SW 1271 (cell line): ENCODE measurements at places on chromosomes 6 and 20.
A peak's percentile ranks its signal among the peaks of the same experiment; 100 is the strongest.

DNA sequence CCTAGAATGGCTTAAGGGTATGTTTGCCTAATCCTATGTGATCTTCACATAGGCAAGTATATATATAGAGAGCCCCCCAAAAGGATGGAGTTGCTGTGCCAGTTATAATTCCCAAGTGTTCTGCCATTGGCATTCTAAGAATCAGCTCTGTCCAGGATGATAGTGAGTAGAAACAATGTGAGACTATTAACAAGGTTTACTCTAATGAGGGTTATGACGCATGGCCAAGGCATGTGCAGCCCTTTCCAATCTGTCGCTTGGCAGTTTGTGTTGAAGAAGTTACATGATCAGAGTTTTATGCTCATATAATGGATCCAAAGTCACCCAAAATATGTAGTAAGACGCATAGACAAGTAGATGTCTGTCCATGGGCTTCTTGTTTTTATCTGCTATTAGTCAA is 33.6 kb downstream of the VGLL2 start:
- no peak for DNase-seq

DNA sequence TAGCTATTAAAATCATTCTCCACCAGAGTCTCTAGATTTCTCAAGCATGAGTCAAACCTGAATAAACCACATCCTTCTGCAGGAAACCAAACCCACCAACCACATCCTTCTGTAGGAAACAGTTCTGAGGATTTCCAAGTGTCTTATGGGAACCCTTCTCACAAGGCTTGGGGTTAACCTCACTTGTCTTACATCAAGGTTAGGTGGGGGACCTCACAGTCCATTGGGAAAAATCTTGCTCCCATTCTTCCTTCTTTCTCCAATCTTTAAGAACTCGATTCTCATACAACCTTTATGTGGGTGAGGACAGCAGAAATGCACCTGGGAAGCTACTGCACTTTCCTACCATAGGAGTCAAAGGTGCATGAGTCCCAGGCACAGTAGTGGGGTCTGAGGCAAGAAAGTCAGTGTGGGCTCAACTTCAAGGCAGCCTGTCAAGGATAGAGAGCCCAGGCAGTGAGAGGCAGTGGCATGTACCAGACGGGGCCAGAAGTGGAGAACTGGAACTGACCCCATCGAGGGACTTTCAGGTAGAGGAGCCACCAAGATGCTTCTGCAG is 114.5 kb downstream of the SLC22A3 start:
- peak; percentile 81 for DNase-seq

- no peak for DNase-seq
Measured at GRCh38 chr6:43939281-43940070, 169.5 kb downstream of the VEGFA start.

GRCh38 chr20:32535953-32536823 is 48.9 kb downstream of the NOL4L start:
- no peak for DNase-seq

DNA sequence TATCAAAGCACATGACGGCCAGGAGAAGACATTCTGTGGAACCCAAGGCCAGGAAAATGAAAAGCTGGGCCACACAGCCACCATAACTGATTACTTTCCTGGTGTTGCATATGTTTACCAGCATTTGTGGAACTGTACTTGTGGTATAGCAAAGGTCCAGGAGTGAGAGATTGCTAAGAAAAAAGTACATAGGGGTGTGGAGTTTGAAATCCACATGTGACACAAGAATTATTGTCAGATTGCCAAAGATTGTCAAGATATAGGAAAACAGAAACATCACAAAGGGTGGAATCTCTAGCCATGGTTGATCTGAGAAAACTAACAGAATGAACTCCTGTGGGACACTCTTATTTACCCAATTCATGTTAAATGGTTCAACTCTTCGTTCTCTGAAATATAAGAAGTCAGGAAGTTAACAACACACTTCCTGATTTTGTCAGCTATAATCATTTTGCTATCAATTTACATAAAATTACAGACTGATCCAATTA is at the start of gene OR2B2:
TSS of gene OR2B2 (minus strand) at position 441 of the 491 bp plus-strand sequence. CDS start at position 364, 77 bp downstream.
- no peak for DNase-seq

- no peak for DNase-seq
Measured at GRCh38 chr20:49892817-49893216, 22.5 kb downstream of the SPATA2 start.

DNA sequence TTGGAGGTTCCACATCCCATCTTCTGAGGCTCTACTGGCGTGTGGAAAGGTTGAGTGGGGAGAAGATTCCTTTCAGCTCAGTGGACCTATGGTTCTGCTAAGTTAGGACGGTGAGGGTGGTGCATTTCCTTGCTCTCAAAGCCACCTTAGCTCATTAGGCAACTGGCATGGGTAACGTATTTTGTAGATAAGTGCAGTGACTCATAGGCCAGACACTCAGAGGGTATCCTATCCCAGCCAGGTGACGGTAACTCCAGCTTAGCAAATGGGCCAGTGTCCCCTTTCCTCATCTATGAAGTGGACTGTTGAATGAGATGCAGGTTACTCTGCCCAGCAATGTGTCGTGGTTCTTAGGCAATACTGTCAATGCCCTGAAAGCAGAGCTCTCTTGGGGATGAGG is 3.7 kb downstream of the RPS6KA2 start:
- DNase-seq = no peak

DNA sequence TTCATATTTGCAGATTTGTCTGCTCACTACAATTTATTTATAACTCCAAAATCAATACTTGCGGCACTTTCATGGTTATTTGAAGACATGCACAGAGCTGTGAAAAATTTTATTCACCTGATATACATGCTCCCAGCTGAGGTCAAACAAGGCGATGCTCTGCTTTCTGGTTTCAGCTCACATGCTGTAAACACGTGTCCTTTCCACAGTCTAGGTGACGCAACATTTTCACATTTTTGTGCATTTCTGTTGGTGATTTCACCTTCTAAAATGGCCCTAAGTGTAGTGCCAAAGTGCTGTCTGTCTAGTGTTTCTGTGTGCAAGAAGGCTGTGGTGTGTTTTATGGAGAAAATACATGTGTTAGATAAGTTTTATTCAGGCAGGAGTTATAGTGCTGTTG is 650.5 kb downstream of the RNF144B start:
- DNase-seq = no peak

- DNase-seq = no peak
Measured at GRCh38 chr6:140316966-140317365, 942.5 kb upstream of the CITED2 start.

GRCh38 chr20:52922436-52922835 is 49.7 kb upstream of the TSHZ2 start:
- no peak for DNase-seq

DNA sequence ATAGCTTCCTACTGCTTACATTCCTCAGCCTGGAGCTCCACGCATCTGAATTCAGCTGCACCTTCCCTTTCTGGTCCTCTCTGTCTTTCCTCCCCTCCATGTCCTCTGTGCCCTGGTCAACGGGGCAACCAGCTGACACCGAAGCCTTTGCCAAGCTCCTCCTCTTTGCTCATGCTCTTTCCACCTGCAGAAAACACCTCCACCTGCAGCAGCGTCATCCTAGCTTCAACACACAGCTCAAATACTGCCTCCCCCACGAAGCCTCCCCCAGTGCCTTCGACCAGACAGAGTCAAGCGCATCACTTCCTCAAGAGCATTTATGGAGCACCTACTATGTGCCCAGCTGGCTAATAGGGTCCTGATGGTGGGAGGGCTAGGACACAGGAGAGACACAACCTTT is 9.2 kb downstream of the CDH22 start:
- DNase-seq = no peak

GRCh38 chr20:44455126-44455525 is 20.5 kb upstream of the TTPAL start:
- DNase-seq = no peak

GRCh38 chr20:32962053-32962452 is 42.2 kb downstream of the SUN5 start:
- no peak for DNase-seq

- no peak for DNase-seq
Measured at GRCh38 chr6:149389509-149390297, 10.4 kb upstream of the SUMO4 start.

GRCh38 chr20:48758206-48758820 is 69.5 kb downstream of the PREX1 start:
- no peak for DNase-seq

GRCh38 chr6:75526502-75527127 is 33.0 kb upstream of the FILIP1 start:
- peak; percentile 65 for DNase-seq

GRCh38 chr6:157302736-157303135 is 20.6 kb downstream of the TMEM242 start:
- no peak for DNase-seq

DNA sequence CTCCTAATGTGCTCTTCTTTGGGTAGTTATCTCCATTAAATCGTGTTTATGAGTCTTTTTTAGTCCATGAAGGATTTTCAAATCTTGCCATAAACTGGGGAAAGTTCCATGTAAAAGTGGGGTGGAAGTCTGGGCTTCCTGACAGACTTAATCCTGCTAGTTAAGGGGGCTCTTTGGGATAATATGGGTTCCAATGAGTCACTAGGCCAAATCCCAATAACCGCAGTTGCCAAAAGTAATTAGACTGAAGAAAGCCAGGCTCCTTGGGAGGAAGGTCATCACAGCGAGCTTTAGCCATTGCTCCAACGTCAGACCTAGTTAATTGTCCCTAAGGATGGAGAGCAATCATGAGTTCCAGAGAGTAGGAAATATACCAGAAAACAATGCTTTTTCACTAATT is 10.8 kb downstream of the RSPO3 start:
- DNase-seq = no peak

DNA sequence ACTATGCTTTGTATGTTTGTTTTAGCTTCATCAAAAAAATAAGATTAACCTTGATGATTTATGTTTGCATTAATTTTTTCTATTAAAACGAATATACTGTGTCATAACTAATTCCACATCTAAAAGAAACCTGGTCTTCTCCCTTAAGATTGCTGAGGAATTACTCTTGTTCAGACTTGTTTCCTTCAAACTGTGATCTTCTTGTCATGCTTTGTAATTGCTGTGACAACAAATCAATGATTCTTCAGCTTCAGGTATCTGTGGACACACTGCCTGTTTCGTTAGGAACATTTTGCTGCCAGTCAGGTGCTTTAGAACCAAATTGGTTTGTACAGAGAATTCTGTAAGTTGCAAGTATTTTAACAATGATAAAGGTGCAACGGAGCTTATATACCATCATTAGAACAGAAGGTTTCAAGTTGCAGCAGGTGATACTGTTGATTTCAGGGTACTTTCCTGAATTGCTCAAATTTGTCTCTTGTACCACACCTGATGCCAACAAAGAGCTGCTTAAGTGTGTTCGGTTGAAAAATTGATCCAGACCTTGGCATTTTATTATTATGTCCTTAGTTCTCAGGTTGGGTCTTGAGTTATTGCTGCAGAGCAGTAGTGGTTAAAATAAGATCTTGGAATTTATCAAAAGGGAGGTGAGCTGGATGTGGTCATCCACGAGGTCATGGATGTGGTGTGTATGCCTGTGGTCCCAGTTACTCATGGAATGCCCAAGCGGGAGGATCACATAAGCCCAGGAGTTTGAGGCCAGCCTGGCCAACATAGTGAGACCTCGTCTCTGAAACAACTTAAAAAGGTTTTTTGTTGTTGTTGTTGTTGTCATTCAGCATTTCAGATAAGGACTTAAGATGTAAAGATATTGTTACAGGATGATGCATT is 19.5 kb downstream of the SYTL3 start:
- DNase-seq = no peak

DNA sequence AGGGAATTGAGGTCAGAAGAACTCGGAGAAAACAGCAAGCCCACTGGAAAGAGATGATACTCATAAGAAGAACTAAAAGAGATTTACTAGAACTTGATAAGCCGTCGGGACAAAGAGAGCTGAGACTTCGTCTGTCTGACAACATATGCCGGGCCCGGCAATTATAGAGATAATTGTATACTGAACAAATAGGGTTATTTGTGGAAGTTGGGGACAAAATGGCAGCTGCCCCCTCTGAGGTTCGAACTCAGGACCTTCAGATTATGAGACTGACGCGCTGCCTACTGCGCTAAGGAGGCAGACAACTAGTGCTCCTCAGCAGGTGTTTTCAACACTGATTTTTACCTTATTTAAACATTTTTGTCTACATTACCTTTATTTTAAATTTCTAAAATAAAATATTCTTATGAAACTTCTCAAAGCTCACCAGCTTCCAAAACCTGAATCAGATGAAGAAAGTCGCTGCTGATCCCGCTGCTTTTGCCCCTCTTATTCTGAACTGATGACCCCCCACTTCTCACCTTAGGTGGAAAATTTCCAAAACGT is 29.3 kb upstream of the TRIM27 start:
- DNase-seq = peak; percentile 77

DNA sequence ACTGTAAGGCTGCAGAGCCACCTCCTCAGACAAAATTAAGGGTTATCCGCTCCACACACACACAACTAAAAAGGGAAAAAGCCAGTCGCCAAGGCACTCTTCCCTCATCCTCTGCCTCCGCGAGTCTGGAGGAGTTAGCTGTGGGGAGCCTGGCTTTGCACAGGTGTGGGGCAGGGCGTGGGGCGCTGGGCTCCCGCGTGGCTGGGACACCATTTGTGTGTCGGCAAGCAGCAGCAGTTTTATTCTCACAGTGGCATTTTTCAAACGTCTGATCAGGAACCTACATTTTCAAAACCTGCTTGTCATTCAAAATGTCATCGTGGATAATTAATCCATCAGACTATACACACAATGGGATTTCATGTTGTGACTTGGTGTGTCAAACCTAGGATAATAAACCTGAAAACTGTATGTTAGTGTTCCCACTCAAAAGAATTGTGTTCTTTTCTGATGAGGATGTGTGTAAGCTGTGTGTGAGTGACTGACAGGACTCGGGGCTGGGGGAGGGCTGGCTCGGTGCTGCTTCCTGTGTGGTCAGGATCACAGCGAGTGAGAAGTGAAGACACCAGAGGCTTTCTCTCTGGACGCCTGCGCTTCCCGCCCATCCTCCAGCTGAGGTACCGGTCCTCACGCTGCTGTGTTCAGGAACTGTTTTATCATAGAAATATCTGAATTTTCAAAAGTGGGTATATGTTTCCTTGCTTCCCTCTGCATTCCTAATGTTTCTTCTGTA is 83.1 kb downstream of the IRF4 start:
- no peak for DNase-seq

DNA sequence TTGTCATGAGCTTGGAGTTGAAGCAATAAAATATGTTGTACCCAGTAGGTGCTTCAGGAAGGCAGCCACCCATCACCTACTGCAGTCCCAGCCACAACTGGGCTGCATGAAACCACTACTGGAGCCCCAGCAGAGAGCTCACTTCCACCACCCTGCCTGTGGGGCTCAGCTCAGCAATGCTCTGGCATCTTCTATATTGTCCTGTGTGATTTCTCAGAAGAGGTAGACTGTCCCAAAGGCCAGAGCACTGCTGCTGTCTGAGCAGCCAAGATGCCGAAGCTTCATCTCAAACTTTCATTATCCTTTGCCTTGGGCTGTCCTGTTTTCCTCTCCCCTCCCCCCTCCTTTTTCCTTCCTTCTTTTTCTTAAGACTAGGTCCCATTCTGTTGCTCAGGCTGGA is 126.9 kb downstream of the DHX35 start:
- DNase-seq = no peak

DNA sequence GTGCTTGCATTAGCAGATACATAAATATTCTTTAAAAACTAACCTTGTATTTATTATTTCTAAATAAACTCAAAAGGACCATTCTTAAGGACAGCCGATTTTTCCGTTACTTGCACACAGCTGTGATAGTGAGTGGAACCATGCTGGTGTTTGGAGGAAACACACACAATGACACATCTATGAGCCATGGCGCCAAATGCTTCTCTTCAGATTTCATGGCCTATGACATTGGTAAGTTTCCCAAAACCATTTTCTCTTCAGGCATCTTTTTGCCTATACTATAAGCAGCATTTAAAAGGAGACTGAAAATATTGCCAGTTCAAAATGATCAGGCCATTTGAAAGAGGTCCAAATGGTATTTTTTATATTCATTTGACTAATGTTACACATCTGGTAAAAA is 92.3 kb downstream of the ATRN start:
- DNase-seq = no peak

GRCh38 chr20:52805843-52806242 is 166.3 kb upstream of the TSHZ2 start:
- no peak for DNase-seq
